ENCODE measurements at places on chromosomes 4 and X. TPM values are rescaled to one million over a fixed set of nuclear protein-coding genes. Genes with fewer than 3 reads are reported as not detected.

Gene KIAA1210
- total RNA-seq: not detected

Gene PAK3
- 0.11 TPM for total RNA-seq

Gene ZFP42
- total RNA-seq: 11.2 TPM

Gene TSPAN7
- total RNA-seq: 0.28 TPM

Gene NDP
- total RNA-seq: not detected

Gene ODAPH
- 0.53 TPM for total RNA-seq

Gene GPRASP3
- total RNA-seq: 3.6 TPM

Gene PRR32
- total RNA-seq: not detected

Gene WDFY3
- total RNA-seq: 46.2 TPM

Gene NEIL3
- total RNA-seq: 10.1 TPM

Gene KDM6A
- total RNA-seq: 32.3 TPM

DNA sequence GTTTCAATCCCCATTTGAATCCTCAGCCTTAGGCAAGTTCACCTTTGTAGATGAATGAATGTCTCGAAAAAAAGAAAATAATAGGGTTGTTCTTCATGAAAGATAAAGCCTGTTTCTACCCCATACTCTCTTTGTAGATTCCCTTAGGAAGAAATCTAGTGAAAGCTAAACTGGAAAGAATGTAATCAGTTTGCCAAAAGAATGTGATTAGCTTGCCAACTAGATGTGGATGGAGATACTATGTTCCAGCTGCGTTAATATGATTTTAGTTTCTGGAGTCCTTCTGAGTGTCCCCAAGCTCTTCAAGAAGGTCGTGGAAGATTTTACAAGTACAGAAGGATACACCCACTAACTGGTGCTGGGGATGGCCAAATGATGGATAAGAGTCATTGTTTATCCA is 162.3 kb upstream of the EDNRA start:
- DNase-seq: no peak

DNA sequence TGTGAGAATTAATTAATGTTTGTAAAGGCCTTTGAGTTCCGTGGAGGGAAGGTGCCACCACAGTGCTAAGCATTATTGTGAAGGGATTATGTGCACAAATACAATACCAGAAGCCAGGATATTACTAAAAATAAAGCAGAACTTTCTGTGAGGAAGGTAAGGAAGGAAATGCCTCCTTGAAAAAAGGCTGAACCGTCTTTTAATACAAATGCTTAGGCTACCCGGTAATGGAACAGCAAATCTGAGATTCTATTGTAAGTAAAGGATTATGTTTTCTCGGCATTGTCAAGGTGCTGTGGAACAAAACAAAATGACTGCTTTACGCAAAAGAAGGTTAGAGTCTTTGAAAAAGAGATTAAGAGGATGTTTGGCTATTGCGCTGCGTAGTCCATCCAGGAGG is 57.9 kb upstream of the SPRY1 start:
- no peak for DNase-seq

DNA sequence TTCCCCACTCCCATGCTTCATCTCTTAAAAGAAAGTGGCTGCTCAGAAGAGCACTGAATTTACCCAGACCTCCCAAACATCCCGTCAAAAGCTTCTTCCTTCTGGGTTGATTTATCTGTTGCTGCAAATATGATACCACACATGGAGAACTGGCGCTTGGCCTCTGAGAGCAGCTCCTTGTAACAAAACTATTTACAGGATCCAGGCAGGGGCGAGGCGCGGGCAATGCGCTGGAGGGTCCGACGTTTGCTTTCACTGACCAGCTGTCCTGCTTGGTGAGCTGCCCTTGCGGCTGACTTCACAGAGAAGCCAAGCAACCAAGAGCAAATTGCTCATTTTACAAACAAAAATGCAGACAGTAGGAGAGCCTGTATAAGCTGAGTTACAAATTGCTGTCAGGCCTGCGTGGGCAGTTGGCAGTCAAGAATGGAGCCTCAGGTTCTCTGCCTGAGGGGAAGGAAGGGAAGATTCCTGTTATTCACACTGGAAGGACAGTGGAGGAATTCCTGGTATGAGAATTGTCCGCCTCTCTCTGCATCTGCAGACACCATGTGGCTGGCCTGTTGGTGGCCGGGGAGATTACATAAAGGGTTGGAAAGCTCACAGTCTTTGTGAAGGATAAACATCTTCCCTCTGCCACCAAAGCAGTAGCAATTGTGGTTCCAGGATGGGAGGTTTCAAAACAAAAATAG is 192.2 kb upstream of the LEF1 start:
- no peak for DNase-seq

- DNase-seq: no peak
These were observed 496.7 kb downstream of the SPRY1 start for GRCh38 chr4:123893011-123893981.

- DNase-seq: no peak
These were observed 26.5 kb upstream of the ANAPC4 start for GRCh38 chr4:25350561-25350960.

- no peak for DNase-seq
These were observed 108.6 kb downstream of the APOOL start for GRCh38 chrX:85112293-85112692.

DNA sequence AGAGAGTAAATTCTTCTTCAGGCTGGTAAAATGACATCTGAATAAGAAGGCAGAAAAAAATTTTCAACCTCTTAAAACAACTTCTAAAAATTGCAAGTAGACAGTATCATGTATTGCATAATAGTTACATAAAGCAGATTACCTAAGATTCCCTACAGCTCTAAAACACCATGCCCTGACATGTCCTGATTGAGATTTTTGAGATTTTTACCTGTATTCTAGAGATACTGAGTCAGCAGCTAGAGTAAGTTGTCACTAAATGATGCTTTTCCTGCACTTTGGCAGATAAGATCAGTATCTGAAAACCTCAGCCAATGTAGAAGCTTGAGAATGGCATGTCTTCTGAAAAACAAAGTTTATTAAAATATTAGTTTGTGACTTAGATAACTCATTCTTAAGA is 713.6 kb downstream of the CCSER1 start:
- peak; percentile 79 for DNase-seq

DNA sequence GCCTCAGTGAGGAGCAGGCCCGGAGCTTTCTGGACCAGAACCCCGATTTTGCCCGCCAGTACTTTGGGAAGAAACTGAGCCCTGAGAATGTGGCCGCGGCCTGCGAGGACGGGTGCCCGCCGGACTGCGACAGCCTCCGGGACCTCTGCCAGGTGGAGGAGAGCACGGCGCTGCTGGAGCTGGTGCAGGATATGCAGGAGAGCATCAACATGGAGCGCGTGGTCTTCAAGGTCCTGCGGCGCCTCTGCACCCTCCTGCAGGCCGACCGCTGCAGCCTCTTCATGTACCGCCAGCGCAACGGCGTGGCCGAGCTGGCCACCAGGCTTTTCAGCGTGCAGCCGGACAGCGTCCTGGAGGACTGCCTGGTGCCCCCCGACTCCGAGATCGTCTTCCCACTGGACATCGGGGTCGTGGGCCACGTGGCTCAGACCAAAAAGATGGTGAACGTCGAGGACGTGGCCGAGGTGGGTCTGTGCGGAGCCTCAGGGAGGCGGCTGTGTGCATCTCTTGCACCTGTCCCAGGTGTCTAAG is 323 bp downstream of the PDE6B start:
- DNase-seq: no peak

DNA sequence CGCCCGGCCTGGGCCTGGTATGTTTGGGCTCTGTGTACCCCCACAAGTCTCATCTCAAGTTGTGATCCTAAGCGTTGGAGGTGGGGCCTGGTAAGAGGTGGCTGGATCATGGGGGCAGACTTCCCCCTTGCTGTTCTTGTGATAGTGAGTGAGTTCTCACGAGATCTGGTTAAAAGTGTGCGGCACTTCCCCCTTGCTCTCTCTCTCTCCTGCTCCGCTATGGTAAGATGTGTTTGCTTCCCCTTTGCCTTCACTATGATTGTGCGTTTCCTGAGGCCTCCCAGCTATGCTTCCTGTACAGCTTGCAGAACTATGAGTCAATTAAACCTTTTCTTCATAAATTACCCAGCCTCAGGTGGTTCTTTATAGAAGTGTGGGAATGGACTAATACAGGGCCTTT is 53.0 kb downstream of the CHST7 start:
- DNase-seq: no peak

- no peak for DNase-seq
These were observed 15.5 kb downstream of the SEL1L3 start for GRCh38 chr4:25847329-25847728.

GRCh38 chrX:78747489-78747888 is at the start of gene LPAR4:
TSS of gene LPAR4 (plus strand) at chrX:78747720. CDS start at chrX:78754870, 7,150 bp downstream.
- DNase-seq: no peak
